SJSA1 (cell line): ENCODE measurements at places on chromosomes 6 and 20. TPM values are rescaled to one million over a fixed set of nuclear protein-coding genes. Genes with fewer than 3 reads are reported as not detected.

Gene FOXC1
- 16.0 and 21.0 TPM in 2 replicates for total RNA-seq

Gene SLC22A16
- not detected in 2 replicates for total RNA-seq

Gene FAXC
- total RNA-seq, result 10.5 and 20.5 TPM in 2 replicates

- no peaks in the 10 kb centered on the region for H3K36me3 ChIP-seq
- H3K4me3 ChIP-seq, result no peak overlapping the region
- H3K27me3 ChIP-seq, result no peaks in the 10 kb centered on the region
Measured at GRCh38 chr20:3505148-3505547, 34.3 kb downstream of the ATRN start.

- H3K4me3 ChIP-seq, result no peak overlapping the region
- no peak for DNase-seq
- H3K27ac ChIP-seq, result no peak overlapping the region
- peaks cover 10% of the 10 kb centered on the region for H3K36me3 ChIP-seq
- no peaks in the 10 kb centered on the region for H3K27me3 ChIP-seq
- H3K4me1 ChIP-seq, result no peaks in the 10 kb centered on the region
Measured at GRCh38 chr6:57130661-57131177, 40.7 kb downstream of the ZNF451 start.

GRCh38 chr6:170165471-170166117 lies 125.3 kb downstream of the DLL1 start:
- H3K27ac ChIP-seq, result no peak overlapping the region
- no peak overlapping the region for H3K4me3 ChIP-seq
- no peaks in the 10 kb centered on the region for H3K36me3 ChIP-seq
- no peaks in the 10 kb centered on the region for H3K4me1 ChIP-seq
- H3K27me3 ChIP-seq, result no peaks in the 10 kb centered on the region

GRCh38 chr6:10545482-10545881 lies 24.3 kb downstream of the GCNT2 start:
- no peak for DNase-seq
- H3K36me3 ChIP-seq, result peaks cover 21% of the 10 kb centered on the region

DNA sequence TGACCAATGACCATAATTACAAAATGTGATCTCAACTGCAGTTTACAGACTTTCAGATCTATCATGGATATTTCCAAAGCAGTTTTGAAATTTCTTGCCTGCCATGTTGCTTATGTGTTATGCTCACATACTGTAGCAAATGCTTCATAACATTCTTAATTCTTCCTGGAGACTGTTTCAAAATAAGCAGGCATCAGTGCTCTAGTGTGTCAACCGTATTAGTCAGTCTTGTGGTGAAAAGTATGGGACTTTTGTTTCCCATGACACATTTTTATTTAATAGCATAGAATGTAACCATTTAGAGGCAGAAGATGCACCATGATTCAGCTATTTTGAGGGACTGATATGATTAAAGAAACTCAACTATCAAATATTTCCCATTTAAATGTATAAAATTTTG lies 1.7 kb downstream of the POPDC3 start:
- peak overlapping the region; percentile 86 for H3K4me3 ChIP-seq
- peaks cover 3% of the 10 kb centered on the region; the same call in 1 of the 2 replicates for H3K36me3 ChIP-seq
- H3K27me3 ChIP-seq, result no peaks in the 10 kb centered on the region
- DNase-seq, result peak; percentile 77

- no peak overlapping the region for H3K27ac ChIP-seq
- peaks cover 2% of the 10 kb centered on the region; the same call in 1 of the 2 replicates for H3K36me3 ChIP-seq
- no peaks in the 10 kb centered on the region for H3K4me1 ChIP-seq
- H3K27me3 ChIP-seq, result no peaks in the 10 kb centered on the region
- H3K4me3 ChIP-seq, result no peak overlapping the region
- DNase-seq, result no peak
Measured at GRCh38 chr20:273884-274283, 16.4 kb downstream of the DEFB132 start.

DNA sequence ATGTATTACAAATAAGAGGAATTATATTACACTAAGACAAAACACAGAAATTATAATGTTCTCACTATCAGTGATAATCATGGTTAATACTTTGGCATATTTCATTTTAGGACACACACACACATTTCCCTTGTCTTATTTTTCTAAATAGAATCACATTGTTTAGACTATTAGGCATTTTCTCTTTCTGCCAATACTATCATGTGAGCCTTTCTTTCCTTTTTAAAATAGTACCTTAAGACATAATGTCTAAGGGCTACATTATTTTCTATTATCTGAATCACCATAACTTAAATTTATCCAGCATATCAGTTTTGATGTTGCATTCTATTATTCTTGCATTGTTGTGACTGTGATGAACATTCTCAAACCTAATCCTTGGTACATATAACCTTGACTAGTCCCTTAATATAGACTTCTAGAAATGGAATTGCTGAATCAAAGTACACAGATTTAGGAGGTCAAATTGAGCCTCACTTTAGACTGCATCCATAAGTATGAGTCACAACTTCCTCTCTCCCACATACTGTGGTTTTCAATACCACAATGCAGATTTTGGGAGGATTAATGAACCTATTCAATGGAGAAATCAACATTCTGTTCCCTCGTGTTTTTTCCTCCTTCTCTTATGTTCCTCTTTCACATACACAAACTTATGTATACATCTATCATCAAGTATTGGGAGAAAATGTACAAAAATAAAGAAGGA lies 212.6 kb downstream of the MOXD1 start:
- no peaks in the 10 kb centered on the region for H3K27me3 ChIP-seq
- peaks cover 29% of the 10 kb centered on the region for H3K4me1 ChIP-seq
- no peak for DNase-seq
